Glutamatergic neuron (in vitro differentiated cells): ENCODE measurements at places on chromosomes 3 and 15. TPM values are rescaled to one million over a fixed set of nuclear protein-coding genes. Genes with fewer than 3 reads are reported as not detected.

- H3K27ac ChIP-seq: no peak overlapping the region
- H3K36me3 ChIP-seq: no peaks in the 10 kb centered on the region
- peaks cover 7% of the 10 kb centered on the region for H3K4me1 ChIP-seq
- no peak for DNase-seq
- H3K27me3 ChIP-seq: peaks cover 4% of the 10 kb centered on the region
These were observed 6.3 kb downstream of the BHLHE40 start for GRCh38 chr3:4985330-4986174.

DNA sequence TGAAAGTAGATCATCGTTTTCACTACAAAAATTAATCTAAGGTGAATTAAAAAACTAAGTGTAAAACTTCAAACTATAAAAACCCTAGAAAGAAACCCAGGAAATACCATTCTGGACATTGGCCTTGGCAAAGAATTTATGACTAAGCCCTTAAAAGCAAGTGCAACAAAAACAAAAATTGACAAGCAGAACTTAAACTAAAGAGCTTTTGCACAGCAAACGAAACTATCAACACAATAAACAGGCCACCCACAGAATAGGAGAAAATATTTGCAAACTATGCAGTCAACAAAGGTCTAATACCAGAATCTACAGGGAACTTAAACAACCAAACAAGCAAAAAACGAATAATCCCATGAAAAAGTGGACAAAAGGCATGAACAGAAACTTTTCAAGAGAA is 302.0 kb downstream of the CHST2 start:
- no peaks in the 10 kb centered on the region for H3K36me3 ChIP-seq
- no peak for DNase-seq
- H3K27me3 ChIP-seq: peaks cover 1% of the 10 kb centered on the region
- H3K4me1 ChIP-seq: peaks cover 1% of the 10 kb centered on the region
- H3K27ac ChIP-seq: no peak overlapping the region

DNA sequence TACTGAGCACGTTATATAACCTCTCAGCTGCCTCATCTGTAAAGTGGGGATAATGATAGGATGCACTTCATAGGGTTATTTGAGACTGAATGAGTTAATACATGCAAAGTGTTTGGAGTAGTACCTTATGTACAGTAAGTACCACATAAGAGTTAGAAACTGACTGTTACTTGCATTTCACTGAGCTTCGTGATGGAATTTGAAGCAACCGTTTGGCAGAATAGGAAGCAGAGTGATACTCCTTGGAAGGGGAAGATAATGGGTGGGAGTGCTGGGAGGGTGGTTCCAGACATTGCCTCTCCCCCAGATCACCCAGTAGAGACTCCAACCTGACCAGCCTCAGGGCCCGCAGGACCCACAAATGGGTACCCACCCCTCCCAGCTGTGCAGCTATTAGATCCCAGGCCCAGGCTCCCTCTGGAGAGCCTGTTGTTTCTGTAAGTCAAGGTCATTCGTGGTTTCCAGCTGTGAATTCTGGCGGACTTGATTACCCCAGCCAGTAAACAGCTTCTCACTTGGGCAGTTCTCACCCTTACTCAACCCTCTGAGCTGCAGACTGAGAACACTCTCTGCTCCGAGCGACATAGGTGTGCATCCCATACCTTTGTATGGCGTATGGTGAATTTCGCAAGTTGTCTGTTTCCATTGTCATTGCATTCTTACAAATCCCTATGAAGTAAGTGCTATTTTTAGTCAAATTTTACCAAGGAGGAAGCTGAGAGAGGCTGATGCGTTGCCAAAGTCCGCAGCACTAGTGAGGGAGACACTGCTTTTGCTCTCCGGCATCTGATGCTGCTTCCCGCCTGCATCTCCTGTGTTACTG is 11.1 kb downstream of the ALPK3 start:
- H3K36me3 ChIP-seq: peaks cover 5% of the 10 kb centered on the region
- H3K4me1 ChIP-seq: peaks cover 7% of the 10 kb centered on the region
- no peaks in the 10 kb centered on the region for H3K27me3 ChIP-seq
- H3K27ac ChIP-seq: no peak overlapping the region

GRCh38 chr15:96312641-96313335 is 17.7 kb upstream of the NR2F2 start:
- H3K4me1 ChIP-seq: no peaks in the 10 kb centered on the region
- no peak for DNase-seq
- no peak overlapping the region for H3K4me3 ChIP-seq
- no peaks in the 10 kb centered on the region for H3K36me3 ChIP-seq
- H3K27me3 ChIP-seq: no peaks in the 10 kb centered on the region
- H3K27ac ChIP-seq: no peak overlapping the region

DNA sequence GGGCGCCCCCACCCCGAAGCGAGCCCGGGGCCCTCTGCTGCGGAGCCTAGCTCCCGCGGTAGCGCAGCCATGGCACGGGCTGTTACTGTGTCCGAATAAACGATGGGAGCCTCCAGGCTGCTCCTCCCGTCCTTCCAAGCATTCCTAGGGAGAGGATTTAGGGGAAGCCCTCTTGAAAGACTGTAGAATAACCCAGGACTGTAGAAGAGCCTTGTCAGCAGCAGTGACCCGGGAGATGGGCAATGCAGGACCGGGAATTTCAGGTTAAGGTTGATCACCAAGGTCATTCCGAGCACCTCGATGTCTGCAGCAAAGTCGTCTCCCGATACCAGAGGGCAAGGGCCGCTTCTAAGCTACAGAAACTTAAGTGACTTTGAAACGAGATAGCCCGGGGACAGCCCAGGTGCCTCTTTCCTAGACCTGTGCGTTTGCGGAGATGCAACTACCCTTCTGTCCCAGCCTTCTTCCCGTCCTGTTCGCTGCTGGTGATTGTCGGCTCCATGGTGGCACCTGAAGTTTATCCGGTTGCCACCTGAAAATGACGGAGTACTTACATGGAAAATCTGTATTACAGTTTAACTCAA is 753 bp upstream of the MYO5A start:
- H3K4me3 ChIP-seq: peak overlapping the region; percentile 88
- peaks cover 12% of the 10 kb centered on the region for H3K4me1 ChIP-seq
- H3K27me3 ChIP-seq: peaks cover 9% of the 10 kb centered on the region
- peak overlapping the region; percentile 78 for H3K27ac ChIP-seq
- DNase-seq: no peak

Gene ARPC4
- 164 TPM for total RNA-seq

Gene C3orf22
- total RNA-seq: not detected

Gene CD200R1
- not detected for total RNA-seq

Gene ADGRG7
- total RNA-seq: not detected
